ENCODE measurements at places on chromosomes 11 and 22. TPM values are rescaled to one million over a fixed set of nuclear protein-coding genes. Genes with fewer than 3 reads are reported as not detected.

The C22orf31 gene
- 1.5 TPM for polyA plus RNA-seq

The CARD18 gene
- polyA plus RNA-seq: not detected

The TNNI2 gene
- polyA plus RNA-seq: 5.2 TPM

The CFAP300 gene
- 1.9 TPM for polyA plus RNA-seq

The PIWIL4 gene
- polyA plus RNA-seq: 16.0 TPM

The CNGA4 gene
- polyA plus RNA-seq: 0.16 TPM

The INPP5J gene
- polyA plus RNA-seq: 15.1 TPM

The LARGE2 gene
- polyA plus RNA-seq: 3.6 TPM

The FADD gene
- 18.1 TPM for polyA plus RNA-seq

The PACS1 gene
- 30.3 TPM for polyA plus RNA-seq

The GLYATL1 gene
- polyA plus RNA-seq: 10.0 TPM

The HEPHL1 gene
- 0.54 TPM for polyA plus RNA-seq

The USH1C gene
- polyA plus RNA-seq: 269 TPM

- DNase-seq: no peak
- peaks cover 19% of the 10 kb centered on the region for H3K36me3 ChIP-seq
- H3K4me1 ChIP-seq: no peaks in the 10 kb centered on the region
- no peak overlapping the region for H3K27ac ChIP-seq
Observed at GRCh38 chr11:20122131-20122530, 38.1 kb downstream of the DBX1 start.

DNA sequence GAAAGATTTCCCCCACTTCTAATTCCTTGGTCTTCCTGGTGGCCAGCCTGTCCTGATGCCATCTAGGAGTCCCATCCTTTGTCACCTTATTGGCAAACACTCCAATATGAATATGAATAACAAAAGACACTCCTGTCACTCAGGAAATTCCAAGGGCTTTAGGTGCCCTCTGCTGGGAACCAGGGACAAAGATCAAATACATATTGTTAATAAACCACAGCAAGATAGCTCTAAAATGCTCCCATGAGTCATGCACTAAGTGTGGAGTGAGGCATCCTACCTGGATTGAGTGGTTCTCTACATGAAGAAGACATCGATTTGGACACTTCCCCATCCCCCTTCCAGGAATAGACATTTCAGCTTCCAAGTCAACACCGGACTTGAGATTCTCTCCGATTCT is 823.6 kb downstream of the TBC1D22A start:
- H3K36me3 ChIP-seq: no peaks in the 10 kb centered on the region
- no peak for DNase-seq
- no peaks in the 10 kb centered on the region for H3K27me3 ChIP-seq
- no peaks in the 10 kb centered on the region for H3K4me1 ChIP-seq

GRCh38 chr11:1829039-1829820 is 5.6 kb upstream of the SYT8 start:
- no peaks in the 10 kb centered on the region for H3K27me3 ChIP-seq
- no peak overlapping the region for H3K27ac ChIP-seq
- no peak overlapping the region for H3K4me3 ChIP-seq
- no peak for DNase-seq
- peaks cover 51% of the 10 kb centered on the region for H3K4me1 ChIP-seq

- H3K4me1 ChIP-seq: peaks cover 10% of the 10 kb centered on the region
- no peaks in the 10 kb centered on the region for H3K27me3 ChIP-seq
- peak within 1 kb of the TSS; percentile 77 for H3K27ac ChIP-seq
- H3K4me3 ChIP-seq: peak within 1 kb of the TSS; percentile 36
Observed at GRCh38 chr11:105034813-105035620, at the start of gene CASP1. CASP1 (minus strand) TSS chr11:105035144; CDS start chr11:105035113, 31 bp downstream.

DNA sequence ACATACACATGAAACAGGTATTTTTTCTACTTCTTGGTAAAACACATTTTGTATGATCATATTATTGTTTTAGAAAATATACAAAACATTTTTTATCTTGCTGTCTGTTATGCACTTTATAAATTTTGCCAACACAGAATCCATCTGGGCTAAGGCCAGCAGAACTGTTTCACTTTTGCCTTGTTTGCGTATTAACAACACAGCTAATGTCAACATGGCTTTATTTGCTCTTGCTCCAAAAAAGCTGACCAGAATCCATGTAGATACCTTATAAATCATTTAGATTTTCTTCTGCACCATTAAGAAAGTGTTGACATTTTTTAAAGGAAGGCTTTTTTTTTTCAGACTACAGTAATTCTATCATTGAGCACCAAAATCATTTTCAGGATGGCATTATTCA is 58.1 kb upstream of the PGR start:
- H3K36me3 ChIP-seq: no peaks in the 10 kb centered on the region
- no peaks in the 10 kb centered on the region for H3K4me1 ChIP-seq
- no peaks in the 10 kb centered on the region for H3K27me3 ChIP-seq
- H3K4me3 ChIP-seq: no peak overlapping the region
- H3K27ac ChIP-seq: no peak overlapping the region

GRCh38 chr11:56898856-56899255 is 89.9 kb upstream of the OR5AK2 start:
- H3K4me1 ChIP-seq: no peaks in the 10 kb centered on the region
- no peak overlapping the region for H3K27ac ChIP-seq
- peaks cover 4% of the 10 kb centered on the region for H3K27me3 ChIP-seq
- H3K4me3 ChIP-seq: no peak overlapping the region
- H3K36me3 ChIP-seq: no peaks in the 10 kb centered on the region

- no peak overlapping the region for H3K27ac ChIP-seq
- peaks cover 13% of the 10 kb centered on the region for H3K4me1 ChIP-seq
- H3K27me3 ChIP-seq: no peaks in the 10 kb centered on the region
- H3K4me3 ChIP-seq: no peak overlapping the region
- DNase-seq: peak; percentile 9
Observed at GRCh38 chr22:39773976-39774539, 119.5 kb downstream of the ENTHD1 start.

DNA sequence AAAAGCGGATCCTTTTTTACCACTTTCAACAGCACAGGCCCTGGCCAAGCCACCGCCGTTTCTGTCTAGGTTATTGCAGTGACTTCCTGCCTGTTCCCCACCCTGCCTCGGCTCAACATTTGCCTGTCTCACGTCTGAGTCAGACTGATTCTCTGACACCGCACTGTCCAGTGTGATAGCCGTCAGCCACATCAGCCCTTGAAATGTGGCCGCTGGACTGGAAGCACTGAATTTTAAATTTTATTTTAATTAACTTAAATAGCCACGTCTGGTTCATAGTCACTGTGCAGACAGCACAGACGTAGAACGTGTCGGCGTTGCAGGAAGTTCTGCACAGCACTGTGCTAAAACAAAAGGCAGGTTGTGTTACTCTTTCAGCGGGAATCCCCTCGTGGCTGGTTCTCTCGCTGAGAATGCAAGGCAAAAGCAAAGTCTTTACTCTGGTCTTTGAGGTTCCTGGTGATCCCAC is 56.3 kb upstream of the ADSL start:
- H3K4me3 ChIP-seq: no peak overlapping the region
- no peaks in the 10 kb centered on the region for H3K4me1 ChIP-seq
- H3K36me3 ChIP-seq: peaks cover 68% of the 10 kb centered on the region

DNA sequence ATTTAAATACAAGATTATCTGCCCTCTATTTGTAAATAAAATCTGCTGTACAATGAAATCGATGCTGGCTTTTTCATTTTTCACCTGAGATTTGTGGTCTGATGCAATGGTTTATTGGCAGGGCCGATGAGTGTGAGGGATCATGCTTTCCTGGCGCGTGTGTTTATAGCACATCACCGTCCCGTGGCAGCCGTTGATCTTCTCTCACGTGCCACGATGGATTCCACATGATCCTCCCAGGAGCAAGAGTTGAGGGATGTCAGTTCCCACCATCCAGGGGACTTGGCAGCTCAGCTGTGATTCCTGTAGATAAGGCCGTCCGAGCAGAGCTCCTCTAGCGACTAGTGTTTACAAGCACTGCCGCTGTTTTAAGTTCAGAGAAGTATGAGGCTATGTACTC is 213.7 kb downstream of the TBC1D22A start:
- H3K4me1 ChIP-seq: peaks cover 6% of the 10 kb centered on the region
- no peak overlapping the region for H3K27ac ChIP-seq
- H3K36me3 ChIP-seq: peaks cover 35% of the 10 kb centered on the region

DNA sequence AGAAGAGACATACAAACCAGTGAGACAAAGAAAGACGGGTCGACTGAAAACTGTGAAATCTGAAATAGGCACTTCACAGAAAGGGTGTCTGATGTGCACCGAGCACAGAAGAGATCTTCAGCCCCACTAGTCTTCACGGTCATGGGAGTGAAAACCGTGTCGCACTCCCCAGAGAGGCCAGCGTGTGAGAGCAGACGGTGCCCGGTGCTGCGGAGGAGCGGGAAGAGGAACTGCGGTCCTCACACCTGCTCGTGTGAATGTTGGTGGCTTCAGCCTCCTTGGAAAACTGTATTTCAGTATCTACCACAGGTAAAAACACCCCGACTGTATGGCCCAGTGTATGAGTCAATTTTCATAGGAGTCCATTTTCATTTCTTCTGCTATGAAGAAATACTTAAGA is 382.9 kb downstream of the BRD1 start:
- H3K4me3 ChIP-seq: no peak overlapping the region
- DNase-seq: no peak
- H3K36me3 ChIP-seq: no peaks in the 10 kb centered on the region

DNA sequence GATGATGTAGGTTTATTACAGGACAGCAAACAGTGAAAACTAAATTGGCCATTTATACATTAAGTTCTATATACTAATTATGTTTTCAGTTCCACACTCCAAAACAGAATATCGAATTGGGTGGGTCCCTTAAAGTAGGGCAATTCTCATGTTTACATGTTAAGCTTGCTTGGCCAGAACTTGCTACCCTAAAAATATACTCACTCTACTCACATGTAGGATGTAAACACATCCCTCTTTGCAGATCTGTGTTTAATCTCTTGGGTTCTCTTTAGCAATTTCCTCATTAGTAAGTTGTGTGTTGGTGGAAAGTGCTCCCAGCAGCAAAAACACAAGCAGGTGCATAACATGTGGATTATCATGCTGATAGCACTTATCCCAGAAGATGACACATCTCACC is 22.6 kb upstream of the DDX6 start:
- no peak for DNase-seq
- no peaks in the 10 kb centered on the region for H3K4me1 ChIP-seq
- no peaks in the 10 kb centered on the region for H3K27me3 ChIP-seq
- H3K27ac ChIP-seq: no peak overlapping the region
- no peaks in the 10 kb centered on the region for H3K36me3 ChIP-seq

DNA sequence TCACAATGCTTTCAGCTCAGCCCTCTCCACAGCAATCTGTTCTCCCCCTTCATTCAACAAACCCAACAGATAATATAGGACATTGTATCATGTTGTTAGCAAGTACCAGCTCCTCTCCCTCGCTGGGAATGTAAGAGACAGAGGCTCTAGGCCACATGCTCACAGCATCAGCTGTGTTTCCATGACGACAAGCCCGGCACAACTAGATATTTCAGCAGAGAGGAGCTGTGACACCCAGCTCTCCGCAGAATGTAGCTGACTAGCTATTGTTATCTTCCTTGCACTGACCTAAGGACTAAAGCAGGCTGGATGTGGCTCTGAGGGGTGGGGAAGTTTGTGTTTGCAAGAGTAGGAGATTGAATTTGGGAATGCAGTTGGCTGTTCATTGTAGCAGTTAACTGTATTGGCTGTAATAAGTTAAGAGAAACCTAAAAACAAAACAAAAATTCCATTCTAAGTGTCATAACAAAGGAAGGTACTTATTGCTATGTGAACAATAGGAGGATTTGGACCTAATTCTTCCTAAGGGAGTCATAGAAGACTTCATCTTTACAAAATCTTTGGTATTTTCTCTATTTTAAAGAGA is 28.0 kb upstream of the RRAS2 start:
- peaks cover 7% of the 10 kb centered on the region for H3K27me3 ChIP-seq
- H3K4me1 ChIP-seq: no peaks in the 10 kb centered on the region
- H3K4me3 ChIP-seq: no peak overlapping the region
- no peaks in the 10 kb centered on the region for H3K36me3 ChIP-seq
- no peak overlapping the region for H3K27ac ChIP-seq

DNA sequence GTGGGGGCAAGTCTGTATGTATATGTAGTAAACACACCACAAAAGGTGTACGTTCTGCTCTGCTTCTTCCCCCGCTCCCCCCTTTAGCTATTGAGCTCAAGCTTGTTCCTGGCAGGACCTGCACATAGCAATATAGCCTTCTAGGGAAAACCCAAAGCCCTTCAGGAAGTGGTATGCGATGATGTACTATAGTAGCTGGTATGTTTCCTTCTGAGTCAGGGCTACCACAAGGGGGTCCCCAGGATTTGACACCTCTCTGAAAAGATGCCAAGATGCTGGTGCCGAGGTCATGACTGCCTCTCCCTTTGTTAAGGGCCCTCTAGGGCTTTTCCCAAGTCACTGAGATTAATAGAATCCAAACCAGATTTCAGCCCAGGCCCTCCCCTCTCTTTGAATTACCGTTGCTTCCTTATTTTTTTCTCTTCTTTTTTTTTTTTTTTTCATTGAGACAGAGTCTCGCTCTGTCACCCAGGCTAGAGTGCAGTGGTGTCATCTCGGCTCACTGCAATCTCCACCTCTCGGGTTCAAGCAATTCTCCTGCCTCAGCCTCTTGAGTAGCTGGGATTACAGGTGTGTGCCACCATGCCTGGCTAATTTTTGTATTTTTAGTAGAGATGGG is 268.4 kb downstream of the ETS1 start:
- no peak overlapping the region for H3K27ac ChIP-seq
- H3K4me3 ChIP-seq: no peak overlapping the region
- no peaks in the 10 kb centered on the region for H3K4me1 ChIP-seq
- no peak for DNase-seq
- H3K36me3 ChIP-seq: no peaks in the 10 kb centered on the region
- H3K27me3 ChIP-seq: no peaks in the 10 kb centered on the region

DNA sequence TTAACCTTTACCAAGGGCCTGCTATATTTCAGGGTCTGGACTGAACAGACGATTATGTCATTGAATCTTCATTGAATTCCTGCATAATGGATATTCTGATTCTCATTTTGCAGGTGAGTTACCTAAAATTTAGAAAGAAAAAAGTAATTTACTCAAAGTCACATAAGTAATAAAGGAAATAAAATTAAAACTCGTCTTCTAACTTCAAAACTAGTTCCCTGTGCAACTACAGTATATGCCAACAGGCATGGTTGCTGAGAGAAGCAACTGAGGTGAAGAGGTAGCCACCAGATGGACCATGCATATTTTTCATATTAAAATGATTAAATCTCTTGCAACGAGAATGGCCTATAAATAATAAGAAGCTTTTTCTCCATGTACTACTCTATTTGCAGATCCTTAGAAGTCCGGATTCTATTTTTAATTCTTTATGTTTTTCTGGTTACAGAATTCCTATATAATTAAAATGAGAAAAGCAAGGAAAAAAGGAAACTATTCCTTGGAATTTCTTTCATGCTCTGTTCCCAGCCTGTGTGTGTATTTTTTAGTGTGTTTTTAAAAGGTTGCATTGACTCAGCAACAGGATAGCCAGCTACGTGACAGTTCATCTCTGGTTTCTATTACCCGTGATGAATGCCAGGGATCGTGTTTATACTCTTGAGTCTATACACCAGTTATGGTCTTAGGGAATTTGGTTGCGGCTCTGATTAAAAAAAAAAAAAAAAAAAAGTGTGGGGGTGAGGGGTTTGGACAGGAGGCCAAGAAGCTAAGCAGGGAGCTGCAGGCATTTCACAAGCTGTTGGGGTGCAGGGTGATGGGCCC is 186.8 kb downstream of the ETS1 start:
- no peaks in the 10 kb centered on the region for H3K36me3 ChIP-seq
- no peaks in the 10 kb centered on the region for H3K4me1 ChIP-seq
- no peak overlapping the region for H3K27ac ChIP-seq
